Pancreas (tissue), 10 donors: ENCODE measurements at places on chromosomes 3 and 15.
A peak's percentile ranks its signal among the peaks of the same experiment; 100 is the strongest.

DNA sequence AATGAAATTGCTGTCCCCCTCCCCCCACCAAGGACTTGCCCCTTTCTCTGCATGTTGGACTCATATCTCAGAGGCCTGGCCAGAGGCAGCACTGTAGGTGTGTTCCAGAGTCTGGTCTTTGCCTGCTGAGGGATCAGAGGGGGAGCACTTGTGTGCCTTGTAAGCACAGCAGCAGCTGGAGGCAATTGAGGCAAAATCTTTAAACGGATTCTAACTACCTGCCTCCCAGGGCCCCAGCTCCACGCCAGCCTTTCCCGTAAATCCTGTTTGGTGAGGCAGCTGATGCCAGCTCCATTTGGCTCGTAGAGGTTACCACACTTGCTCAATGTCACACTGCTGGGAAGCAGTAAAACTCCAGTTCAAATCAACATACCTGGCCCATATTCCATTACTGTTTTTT, 2.3 kb upstream of the IDH2 start:
- DNase-seq, result peak; percentile 89

DNA sequence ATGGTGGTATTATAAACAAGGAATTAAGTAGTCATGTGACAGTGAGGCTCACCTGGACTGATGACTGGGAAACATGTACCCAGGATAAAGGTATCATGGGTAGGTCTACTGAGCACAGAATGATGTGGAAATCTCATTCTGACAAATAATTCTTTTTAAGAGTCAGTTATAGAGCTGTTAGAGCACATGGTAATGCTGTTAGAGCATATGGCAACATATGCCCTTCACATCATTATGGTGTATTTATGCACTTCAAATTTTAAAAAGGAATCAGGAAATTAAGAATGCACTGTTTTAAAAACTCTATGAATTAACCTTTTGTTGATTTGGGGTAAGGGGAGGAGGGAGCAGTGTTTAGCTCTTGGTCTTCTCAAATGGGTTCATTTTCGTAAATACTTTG, 1.7 kb downstream of the SLC6A20 start:
- no peak for DNase-seq

- no peak for DNase-seq
Measured at GRCh38 chr15:98787194-98787593, 138.9 kb downstream of the IGF1R start.

DNA sequence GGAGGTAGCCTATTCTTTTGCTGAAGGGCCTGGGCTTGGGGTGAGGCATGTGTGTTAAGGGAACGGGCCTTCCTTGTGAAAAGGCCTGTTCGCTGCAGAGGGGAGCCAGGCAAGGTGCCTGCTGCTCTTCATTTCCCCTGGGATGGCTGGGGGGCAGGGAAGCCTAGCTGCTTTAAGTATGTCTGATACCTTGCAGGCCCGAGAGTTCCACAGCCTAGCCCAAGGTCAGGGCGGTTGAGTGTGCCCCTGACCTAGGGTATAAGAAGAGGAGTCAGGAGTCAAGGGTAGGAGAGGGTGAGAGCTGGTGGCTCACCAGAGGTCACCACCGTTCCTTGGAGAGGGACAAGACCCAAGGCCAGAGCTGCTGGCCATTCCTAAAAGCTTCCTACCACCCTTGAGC, 46.6 kb downstream of the UMPS start:
- DNase-seq, result no peak

DNA sequence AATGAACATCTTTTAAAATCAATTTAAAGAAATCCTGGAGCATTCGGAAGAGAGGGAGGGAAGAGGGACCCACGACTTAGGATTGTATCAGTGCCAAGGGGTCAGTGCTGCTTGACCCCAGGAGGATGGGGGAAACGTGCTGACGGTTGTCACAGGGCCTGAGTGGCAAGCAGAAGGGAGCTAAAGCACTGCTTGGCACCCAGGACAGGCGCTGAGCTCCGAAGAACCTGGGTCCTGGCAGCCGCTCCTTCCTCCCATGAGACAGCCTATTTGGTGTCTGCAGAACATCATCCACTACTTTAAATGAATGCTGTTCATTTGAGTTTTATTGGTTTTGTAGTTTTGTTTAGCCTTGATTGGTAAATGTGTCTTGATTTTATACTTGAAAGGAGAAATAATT, 54.5 kb downstream of the RGMA start:
- DNase-seq, result no peak

DNA sequence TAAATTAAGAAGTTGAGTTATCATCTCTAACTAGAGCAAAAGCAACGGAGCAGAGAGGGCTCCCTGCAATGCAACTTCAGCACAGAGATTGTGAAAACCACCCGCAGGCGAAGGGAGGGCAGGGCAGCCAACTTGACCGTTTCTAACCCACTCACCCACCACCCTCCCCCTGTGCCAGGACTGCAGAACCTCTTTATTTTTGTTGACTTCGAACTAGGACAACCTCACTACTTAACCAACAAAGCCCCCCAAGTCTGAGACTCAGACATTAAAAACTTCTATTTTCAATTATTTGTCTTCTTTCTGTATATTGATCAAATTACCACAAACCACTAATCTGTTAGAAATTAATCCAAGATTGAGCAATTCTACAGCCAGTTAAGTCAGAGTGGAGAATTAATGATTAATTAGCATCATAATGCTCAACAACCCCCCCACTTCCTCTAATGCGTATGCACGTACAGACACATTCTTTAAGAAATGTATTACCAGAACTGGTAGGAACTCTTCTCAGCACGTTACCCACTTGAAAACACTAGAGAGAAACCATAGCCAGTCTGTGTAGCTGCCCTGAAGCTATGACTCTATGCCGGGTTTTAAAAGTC, 2.0 kb downstream of the MGLL start:
- DNase-seq, result no peak

- no peak for DNase-seq
Measured at GRCh38 chr15:94453227-94453988, 222.0 kb downstream of the MCTP2 start.

DNA sequence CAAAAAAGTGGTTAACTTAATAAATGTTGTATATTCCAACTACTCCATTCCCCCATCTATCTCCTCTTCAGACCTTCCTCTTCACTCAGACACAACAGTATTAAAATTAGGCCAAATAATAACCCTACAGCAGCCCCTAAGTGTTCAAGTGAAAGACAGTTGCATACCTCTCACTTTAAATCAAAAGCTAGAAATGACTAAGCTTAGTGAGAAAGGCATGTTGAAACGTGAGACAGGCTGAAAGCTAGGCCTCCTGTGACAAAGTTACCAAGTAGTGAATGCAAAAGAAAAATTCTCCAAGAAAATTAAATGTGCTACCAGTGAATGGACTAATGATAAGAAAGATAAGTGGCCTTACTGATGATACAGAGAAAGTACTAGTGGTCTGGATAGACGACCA, 71.7 kb downstream of the ANKRD28 start:
- DNase-seq, result no peak

- no peak for DNase-seq
Measured at GRCh38 chr15:77410701-77411618, 8.9 kb downstream of the PEAK1 start.

GRCh38 chr3:193815246-193816027, 222.4 kb downstream of the OPA1 start:
- DNase-seq, result no peak

DNA sequence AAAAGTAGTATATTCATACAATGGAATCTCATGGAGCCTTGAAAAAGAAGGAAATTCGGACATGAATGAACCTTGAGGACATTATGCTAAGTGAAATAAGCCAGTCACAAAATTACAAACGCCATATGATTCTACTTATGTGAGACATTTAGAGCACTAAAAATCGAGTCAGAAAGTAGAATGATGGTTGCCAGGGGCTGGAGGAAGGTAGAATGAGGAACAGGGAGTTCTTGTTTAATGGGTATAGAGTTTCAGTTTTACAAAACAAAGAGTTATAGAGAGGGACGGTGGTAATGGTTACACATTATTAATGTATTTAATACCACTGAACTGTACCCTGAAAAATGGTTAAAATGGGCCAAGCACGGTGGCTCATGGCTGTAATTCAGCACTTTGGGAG, 19.5 kb downstream of the UBXN7 start:
- DNase-seq, result no peak

GRCh38 chr3:77601823-77602415, 562.0 kb downstream of the ROBO2 start:
- no peak for DNase-seq

- DNase-seq, result no peak
Measured at GRCh38 chr3:168815946-168816345, 720.2 kb upstream of the GOLIM4 start.

- no peak for DNase-seq
Measured at GRCh38 chr3:138479438-138479863, 45.0 kb downstream of the ESYT3 start.

GRCh38 chr3:47404955-47405790, 24.4 kb downstream of the PTPN23 start:
- no peak for DNase-seq

- DNase-seq, result peak; percentile 53
Measured at GRCh38 chr3:127162947-127163645, 29.8 kb upstream of the PRR23E start.

DNA sequence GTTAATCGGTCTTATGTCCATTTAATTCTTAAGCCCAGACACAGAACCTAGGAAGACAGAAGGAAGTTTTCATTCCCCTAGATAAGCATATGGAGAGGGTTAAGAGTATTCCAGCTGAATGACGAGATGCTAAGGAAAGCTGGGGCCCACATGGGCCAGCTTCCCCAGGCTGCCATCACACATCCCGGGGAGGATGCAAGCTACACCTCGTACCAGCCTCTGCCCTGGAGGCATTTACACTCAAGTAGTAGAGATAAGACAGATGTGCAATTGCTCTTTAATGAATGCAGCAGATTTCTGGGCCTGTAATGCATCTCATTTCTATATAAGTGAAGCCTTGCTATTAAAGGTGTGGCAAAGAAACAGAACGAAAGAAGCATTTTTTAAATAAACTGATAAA, 144.5 kb downstream of the MEX3B start:
- DNase-seq, result no peak

- peak; percentile 80 for DNase-seq
Measured at GRCh38 chr15:42053914-42054313, 33.1 kb upstream of the PLA2G4E start.

DNA sequence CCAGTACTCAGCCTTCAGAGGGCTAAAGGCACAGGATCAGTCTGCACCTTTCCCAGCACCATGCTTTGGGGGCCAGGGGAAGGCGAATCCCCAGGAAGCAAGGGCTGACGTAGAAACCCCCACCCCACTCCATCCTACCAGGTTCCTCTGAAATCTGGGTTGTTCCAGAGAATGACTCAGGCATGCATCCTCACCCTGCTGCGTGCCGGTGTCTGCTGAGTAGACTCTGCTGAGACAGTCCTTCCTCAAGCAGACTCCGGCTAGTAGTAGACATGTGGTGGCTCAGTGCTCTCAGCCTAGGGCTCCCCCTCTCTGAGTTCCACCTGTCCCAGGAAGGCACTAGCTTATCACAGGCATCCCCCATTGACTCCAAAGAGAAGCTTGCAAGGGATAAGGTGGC, 9.0 kb downstream of the TMEM43 start:
- no peak for DNase-seq

- no peak for DNase-seq
Measured at GRCh38 chr3:3551981-3552380, 247.2 kb upstream of the LRRN1 start.

DNA sequence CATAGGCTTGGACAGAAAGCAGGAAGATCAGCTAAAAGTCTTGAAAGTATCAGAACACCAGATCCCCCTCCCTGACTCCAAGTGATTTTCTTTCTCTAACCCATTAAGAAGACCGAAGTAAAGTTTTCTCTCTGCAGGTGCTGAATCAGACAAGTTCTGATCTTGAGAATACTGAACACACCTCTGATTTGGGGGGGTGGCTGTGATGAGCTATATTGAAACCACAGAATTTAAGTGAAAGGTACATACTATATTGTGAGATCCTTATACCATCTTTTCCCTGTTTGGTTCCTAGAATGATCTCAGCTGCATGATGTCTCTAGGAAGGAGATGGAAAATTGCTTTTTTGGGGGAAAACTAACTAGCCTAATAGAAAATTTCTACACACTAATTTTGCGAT, 196.0 kb downstream of the DIPK2A start:
- no peak for DNase-seq

GRCh38 chr15:51718219-51718618, 19.2 kb downstream of the LYSMD2 start:
- no peak for DNase-seq

- DNase-seq, result no peak
Measured at GRCh38 chr15:34084086-34084485, 17.6 kb downstream of the EMC7 start.

- no peak for DNase-seq
Measured at GRCh38 chr15:79366691-79367090, 55.8 kb downstream of the TMED3 start.

DNA sequence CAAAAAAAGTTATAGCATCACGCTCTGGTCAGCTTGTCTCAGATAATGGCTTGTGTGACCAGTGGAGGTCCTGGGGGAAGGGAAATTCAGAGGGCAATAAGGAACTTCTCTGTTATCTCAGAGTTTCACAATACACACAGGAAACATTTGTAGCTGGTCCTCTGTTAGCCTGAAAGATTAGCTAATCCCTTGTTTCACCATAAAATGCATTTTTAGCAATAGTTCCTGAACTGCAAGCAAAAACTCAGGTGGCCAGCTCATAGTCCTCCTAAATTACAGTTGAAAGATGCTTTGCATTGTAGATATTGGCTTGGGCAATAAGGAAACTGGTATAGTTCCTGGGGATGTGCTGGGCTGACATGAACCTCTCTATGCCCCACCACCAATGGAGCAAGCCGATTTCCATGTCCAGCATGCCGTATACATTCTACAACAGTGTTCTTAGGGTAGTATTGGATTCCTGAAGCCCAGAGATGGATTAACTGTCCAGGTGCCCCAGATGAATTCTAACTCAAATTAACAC, 141.5 kb upstream of the TBL1XR1 start:
- DNase-seq, result no peak

DNA sequence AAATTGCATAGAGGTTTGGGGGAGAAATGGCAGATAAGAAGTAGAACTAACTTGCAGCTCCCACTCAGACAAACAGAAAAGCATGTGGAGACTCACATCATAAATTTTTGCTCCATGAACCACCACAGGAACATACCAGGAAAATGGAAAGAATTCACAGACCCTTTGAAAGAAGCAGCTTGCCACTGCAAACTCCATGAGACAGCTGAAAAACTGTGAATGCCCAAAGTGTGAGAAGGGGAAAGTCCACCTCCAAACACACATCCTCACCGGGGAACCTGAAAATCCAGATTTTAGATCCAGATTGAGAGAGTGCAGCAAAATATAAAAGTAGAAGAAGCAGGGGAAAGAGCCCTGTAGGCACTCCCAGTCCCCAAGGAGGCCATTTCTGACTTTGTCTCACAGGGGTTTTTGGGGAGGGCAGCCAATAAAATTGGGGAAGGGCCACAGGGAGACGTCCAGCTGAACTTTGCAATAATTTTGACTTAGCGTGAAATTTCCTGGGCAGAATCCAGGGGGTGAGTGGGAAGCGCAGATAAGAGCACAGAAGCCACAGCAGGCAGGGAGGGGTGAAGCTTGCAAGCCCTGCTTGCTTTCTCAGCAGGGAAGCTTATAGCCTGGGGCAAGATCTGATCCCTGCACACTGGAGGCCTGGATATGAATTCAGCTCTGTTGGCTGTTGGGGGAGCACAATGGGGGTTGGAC, 183.4 kb upstream of the UBE2E2 start:
- no peak for DNase-seq
